ENCODE measurements at places on chromosomes 7 and 10.

GRCh38 chr10:113890769-113891168 is 36.3 kb downstream of the NHLRC2 start:
- DNase-seq = no peak

GRCh38 chr7:37354656-37355131 is 94.0 kb downstream of the ELMO1 start:
- DNase-seq = peak; percentile 34

DNA sequence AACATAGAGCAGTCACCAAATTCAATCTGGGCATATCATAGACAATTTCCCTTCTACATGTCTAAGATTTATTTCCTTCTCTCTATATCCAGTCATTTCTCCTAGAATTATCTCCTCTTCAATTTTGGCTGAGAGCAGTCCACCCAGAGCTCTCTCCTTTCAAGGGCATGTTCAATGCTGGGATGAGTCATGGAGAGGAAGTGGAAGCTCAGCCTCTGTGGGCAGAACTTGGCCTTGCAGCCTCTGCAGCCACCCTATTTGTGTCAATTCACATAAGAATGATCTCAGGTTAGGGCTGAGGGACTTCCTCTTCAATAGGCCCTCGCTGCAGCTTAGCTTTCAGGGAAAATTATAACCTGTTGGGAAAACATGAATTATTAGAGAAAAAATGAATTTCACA is 560.8 kb downstream of the POM121L12 start:
- DNase-seq = no peak

DNA sequence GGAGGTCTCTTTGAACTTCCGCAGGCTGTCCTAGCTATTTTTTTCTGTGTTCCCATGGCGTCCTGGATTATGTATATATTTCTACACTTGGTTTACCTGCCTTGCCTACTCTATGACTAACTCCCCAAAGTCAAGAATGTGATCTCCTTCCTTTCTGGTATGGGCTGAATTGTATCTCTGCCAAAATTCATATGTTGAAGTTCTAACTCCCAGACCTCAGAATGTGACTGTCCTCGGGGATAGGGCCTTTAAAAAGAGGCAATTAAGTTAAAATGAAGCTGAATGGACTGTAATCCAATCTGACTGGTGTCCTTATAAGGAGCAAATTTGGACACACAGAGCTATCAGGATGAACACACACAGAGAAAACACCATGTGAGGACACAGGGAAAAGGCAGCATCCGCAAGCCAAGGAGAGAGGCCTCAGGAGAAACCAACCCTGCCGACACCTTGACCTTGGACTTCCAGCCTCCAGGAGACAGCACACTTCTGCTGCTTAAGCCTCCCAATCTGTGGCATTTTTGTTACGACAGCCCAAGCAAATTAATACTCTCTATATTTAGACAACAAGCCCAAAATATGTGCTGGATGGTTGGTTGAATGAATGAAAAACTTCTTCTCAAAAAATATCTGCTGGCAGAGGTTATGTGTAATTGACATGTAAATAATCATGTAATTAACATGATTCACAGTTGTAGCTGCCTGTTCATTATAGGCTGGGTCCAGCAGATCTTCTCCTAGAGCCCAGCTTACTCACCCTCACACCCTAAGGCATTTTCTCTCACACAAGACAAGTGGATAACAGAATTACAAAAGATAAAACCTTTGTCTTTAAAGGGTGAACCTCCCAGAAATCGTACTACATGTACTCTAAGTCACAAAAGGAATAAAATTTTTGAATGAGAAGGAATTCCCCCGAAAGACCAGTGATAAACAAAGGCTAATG is 123.7 kb downstream of the CUBN start:
- DNase-seq = no peak

DNA sequence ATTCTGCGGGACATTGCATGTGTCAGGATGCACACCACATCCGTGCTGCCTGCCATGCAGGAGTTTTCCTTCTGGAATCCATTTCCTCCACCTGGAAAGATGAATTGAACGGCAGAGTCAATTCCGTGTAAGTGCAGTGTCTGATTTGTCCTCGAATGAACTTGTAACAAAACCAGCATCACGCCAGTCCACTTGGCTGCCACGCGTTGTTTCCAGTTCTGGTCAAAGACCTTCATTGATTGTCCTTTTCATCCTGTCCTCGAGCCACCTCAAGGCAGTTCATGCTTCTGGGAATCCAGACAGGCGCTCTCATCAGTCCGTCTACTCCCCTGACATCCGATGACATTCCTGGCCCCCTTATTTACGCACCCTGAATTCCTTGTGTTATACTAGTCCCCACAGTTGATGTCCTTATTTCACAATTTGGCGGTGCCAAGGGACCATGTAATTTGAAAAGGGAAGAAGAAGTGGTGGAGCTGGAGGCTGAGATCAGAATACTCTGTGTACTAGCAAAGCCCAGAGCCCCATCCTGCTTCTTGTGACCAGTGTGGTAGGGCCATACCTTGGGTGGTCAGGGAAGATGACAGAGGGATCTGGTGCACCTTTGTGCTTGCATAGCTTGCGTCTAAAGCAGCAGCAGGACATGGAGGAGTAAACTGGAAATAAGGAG is 502.2 kb downstream of the PLXNA4 start:
- DNase-seq = no peak

DNA sequence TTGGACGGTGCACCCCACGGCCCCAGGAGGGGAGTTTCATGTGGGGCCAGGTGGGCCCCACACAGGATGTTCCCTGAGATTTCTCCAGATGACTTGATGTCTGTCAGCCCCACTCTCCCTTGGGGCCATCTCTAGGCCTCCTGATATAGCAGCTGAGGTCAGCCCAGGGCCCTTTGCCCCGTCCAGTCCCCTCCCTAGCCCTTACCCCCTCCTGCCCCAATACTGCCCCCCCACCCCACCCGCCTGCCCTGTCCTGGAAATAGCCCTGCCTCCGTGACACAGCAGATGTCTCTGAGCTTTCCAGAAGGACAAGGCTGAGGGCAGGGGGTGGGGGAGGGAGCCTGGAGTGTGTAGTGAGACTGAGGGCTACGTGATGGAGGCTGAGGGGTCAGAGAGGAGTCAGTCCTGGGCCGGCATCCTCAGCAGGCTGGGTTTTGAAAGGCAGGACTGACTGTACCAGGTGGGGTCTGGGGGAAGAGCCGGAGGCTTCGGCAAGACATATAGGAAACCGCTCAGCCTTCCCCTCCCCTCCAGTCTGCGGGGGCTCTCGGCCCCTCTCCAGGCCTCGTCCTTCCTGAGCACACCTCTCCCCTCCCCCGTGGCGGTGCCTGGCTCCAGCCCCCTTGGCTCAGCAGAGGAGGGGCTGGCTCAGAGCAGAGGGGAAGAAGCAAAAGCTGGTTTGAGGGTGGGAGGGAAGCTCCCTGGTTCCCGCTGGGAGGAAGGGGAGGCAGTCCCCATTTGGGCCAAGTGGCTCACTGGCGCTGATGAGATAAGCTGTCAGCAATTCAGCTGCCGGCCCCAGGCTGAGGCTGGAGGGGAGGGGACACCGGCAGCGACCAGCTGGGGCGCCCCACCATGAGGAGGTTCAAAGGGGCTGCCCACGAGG is 2.0 kb downstream of the FLNC start:
- no peak for DNase-seq

DNA sequence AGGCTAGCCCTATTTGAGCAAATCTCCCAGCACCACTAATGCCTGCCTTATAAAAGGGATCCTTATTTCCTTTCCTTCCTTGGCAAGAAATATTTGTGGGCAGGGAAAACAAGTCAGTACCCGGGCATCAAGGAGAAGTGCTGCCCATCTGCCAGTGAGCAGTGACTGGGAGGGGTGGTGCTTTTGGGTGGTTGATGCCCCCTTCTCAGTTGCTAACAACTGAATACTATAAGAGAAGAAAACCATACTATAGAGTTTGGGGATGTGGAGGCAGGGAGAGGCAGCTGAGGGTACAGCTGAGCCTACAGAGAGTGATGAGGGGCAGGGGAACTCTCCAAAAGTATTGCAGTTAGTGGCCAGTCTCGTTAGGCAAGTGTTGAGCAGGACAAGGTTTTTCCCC is 39.3 kb downstream of the OGDH start:
- no peak for DNase-seq

DNA sequence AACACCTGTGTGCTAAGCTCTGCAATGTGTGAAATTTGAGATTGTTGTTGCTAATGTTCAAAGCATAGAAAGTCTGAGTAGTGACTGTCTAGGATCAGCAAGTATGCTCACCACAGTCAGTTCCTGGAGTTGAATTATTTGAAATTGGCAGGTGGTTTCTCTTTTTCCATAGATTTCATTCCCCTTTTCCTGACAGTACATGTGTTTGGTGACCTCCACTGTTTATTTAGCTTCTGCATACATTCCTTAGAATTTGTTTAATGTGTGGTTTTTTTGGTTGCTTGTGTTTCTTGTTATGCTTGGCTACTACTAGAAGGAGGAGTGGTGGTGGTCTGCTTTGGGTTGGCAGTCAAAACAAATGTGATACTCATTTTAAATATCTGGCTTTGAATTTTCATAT is 52.3 kb downstream of the FOXP2 start:
- no peak for DNase-seq

DNA sequence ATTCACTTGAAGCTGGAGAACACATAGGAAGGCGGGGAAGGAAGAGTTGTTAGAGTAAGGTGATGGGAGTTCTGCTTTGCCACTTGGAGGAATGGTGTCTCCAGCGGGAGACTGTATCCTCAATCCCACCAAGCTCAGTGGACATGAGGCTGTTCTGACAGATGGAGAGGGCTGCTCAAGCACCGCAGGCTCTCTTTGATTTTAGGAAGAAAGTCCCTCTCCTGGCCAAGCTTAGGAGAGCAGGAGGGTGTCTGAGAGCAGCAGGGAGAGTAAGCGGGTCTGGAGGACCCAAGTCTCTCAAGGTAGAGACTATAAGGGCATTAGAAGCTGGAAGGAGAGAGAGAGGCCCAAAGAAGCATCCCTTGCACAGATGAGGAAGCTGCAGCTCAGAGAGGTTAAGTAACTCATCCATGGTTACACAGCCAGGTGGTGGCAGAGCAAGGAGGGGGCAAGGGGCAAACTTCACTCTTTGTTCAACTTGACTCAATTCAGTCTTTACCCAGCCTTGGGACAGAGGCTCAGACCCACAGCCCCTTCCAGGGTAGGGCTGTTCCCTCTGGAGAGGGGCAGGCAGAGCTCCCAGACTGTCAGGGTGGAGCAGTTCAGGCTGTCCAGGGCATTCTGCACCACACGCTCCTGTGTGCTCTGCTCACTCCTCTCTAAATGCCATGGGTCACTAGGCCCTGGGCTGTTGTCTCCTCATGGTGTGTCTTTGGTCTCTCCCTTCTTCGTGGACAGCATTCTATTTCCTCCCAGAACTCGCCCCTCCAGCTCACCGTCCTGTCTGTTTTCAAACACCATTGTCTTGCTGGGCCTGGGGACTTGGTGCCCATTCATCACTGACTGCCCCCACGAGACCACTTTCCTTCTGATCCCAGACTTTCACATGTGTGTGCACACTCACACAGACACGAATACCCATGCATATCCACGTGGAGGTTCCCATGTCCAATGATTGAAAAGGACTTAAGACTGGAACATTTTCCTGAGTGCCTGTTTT is 8.9 kb downstream of the CHAT start:
- no peak for DNase-seq

- DNase-seq = no peak
These were observed 243.2 kb upstream of the TMEM229A start for GRCh38 chr7:124276005-124276622.

DNA sequence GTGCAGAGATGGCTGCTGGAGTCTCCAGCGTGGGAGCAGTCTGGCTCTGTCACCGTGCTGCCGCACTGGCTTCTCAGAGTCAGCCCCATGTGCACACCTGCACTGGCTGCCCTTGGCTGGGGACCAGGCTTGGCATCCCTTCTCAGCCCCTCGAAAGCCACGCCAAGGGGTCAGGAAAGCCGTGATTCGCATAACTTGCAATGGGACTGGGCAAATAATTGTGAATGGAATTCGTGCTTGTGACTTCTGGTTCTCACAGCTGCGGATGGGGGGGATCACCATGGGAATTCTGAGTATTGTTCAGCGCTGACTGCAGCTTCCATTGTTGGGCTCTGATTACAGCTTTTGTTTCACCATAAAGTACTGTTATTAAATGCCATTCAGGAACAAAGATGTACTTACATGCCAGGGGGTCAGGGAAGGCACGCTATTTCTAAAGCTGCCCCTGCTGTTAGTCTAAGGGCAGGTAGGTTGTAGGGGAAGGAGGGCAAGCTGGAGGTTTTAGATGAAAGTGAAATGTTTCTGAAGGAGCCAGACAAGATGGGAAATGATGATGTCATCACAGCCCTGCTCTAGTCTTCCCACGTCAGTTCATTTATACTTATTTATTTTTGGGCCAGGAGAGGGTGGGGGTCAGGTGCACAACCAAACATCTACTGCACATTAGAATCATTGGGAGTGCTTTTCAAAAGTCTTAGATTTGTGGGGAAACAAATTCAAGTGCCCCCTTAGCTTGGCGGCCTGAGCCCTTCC is 5.8 kb upstream of the PLEKHA1 start:
- no peak for DNase-seq

DNA sequence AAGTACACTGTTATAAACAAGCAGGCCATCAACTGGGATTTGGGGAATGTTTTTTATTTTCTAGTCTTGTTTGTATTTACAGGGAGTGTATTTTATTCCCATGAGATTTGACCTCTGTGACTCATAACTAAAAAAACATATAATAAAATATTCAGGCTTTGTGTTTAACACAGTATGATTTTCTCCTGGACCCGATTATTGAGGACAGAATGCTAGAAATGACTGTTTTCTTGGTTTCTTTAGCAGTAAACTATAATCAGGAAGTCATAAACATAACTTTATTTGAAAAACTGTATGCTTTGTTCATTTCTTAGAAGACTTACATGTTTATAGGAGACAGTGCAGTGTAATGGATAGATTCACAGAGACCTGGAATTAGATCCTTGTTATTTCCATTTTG is 2.1 kb downstream of the NHLRC2 start:
- no peak for DNase-seq

DNA sequence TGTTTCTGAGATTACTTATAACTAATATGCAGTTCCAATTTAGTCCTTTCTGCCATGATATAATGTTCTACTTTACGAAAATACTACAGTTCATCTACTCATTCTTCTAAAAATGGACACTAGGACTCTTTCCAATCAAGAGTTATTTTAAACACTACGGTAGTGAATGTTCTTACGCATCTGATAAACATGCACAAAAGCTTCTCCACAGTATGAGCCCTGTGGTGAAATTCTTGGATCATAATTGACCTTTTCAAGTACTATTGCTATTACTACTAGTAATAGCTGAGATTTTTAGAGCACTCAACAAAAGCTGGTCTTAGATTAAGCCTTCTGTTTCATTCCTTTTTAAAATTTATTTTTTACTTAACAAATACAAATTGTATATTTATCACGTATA is 106.4 kb downstream of the CH25H start:
- no peak for DNase-seq

GRCh38 chr7:123522066-123522465 is 12.3 kb downstream of the IQUB start:
- no peak for DNase-seq

Data from activated CD4-positive, alpha-beta T cell treated with anti-CD3 and anti-CD28 coated beads for 1 hour (primary cell).